ENCODE measurements at places on chromosomes 2 and 18. TPM values are rescaled to one million over a fixed set of nuclear protein-coding genes. Genes with fewer than 3 reads are reported as not detected.

DNA sequence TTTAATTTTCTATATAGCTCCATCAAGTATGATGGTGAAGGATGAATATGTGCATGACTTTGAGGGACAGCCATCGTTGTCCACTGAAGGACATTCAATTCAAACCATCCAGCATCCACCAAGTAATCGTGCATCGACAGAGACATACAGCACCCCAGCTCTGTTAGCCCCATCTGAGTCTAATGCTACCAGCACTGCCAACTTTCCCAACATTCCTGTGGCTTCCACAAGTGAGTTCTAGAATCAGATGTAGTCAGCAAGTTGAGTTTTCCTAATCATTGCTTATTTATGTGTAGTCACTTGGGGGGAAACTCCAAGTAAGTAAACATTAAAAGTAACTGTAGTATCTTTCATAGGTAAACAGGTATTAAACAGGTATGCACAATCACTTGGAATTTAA, 24.8 kb downstream of the SMAD4 start:
- no peak for DNase-seq

DNA sequence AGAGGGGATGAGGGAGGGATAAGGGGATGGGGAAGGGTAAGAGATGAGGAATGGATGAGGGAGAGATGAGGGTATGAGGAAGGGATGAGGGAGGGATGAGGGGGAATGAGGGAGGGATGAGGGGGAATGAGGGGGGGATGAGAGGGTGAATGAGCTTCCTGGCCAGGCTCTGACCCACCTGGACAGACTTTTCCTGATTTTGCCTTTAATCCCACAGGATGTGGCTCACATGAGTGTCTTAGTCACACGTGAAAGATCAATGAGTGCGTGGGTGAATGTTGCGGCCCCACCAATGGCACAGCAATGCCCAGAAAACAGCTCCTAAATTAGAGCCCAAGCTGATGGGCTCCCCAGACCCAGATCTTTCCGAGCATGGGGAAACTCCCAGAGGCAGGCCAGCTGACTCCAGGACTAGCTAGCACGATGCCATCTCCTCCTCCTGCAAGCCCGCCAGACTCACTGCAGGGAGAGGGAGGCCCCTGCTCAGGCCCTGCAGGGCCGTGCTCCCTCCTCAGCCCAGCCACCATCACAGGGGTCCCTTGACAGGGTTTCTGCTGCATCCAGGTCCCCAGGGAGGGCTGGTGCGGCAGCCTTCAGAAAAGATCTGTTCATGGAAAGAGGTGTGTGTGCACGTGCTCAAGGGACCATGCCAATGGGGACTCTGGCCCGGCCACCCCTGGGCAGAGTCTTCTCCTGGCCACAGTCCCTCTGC, 41.4 kb downstream of the AQP12A start:
- no peak for DNase-seq

- DNase-seq, result no peak
These were observed 84.3 kb upstream of the LTBP1 start for GRCh38 chr2:32862269-32863055.

- DNase-seq, result no peak
These were observed 5.0 kb upstream of the TGIF1 start for GRCh38 chr18:3444954-3445353.

DNA sequence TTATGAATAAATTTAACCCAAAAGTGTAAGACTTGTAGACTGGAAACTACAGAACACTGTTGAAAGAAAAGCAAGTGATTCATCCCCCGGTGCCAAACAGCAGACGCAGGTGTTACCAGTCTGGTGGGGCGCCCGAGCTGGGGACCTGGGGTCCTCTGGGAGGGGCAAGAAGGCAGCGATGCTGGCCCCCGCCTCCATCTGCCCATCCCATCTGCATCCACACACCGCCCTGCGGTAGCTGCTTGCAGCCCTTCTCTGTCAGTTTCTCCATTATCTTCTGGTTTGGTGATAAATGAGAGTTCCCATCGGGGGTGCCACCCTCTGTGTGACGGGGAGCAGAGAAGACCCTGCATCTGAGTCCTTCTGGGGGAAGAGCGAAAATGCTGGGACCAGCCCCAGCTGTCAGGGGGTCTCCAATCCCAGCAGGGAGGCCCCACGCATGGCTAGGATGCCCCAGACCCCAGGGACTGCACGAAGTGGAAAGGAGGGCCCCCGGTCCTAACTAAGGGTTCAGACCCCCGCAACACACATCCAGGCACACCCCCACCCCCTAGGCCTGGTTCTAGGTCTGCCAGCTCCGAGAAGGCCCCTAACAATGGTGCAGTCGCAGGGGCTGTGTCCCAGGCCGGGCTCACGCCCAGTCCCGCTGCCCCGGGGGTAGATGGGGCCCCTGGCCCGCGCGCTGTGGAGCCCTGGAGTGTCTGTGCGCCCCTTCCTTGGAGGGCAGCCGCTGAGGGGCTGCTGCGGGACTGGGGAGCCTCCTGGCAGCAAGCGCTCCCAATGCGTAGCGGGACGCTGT, 686 bp upstream of the RGPD8 start:
- no peak for DNase-seq

DNA sequence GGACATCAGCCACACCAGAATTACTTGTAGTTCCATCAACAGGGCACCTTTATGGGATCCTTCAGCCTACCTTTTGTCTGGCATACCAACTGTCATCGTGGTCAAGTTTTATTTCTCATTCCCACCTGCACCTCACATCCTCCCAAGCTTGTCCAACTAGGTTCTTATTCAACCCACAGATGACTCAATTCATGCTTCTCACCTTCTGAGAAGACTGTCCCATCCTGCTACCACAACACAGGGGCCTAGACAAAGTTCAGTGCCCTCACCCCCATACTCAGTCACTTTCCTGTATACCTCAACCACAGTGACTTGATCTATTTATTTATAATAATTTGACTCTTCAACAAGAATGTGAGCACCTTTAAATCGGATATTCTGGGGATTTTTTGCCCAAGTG, 114.4 kb upstream of the ACVR1C start:
- DNase-seq, result no peak

- DNase-seq, result no peak
These were observed 34.2 kb upstream of the KCNJ3 start for GRCh38 chr2:154664248-154664647.

DNA sequence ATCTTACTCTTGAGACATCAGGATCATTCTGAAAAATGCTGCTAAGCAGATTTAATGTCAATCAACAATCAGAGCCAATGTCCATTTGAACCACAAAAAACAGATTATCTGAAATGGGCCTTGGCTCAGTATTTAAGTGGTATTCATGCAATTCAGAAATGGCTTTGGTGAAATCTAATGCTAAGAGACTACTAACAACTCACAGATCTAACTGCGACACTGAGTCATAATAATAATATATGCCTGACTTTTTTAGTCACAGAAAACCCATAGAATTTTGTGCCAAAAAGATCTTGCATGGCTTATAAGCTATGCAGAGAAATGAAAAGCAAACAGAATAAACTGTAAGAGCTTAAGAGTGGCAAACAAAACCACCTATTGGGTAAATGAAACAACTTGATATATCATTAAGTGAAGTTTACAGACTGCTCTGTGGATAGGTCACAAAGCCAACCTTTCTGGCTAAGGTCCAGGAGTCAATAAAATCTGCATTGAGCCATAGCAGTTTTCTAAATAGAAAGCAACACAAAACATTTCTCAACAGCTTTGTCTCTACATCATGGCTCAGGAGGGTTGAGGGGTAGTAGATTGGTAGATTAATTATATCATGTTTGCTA, 234.3 kb downstream of the LRATD1 start:
- DNase-seq, result no peak

- DNase-seq, result no peak
These were observed 1862.5 kb downstream of the SUCLG1 start for GRCh38 chr2:82596581-82596980.

DNA sequence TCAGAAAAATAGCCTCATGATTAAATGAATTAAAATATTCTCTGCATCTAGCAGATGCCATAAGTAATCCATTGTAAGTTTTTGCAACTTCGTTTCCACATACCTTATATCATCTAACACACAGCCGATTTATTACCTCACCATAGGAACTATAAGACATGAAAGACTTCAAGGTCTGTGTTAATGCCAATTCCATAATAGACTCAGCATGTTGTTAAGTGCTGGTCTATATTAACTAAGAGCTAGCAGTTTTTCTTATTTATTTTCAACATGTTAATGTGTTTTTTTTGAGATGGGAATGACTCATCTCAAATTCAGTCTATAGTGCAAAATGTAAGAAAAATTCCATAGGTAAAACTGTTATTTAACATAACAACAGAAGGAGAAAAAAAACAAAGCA, 243.9 kb upstream of the GULP1 start:
- DNase-seq, result no peak

DNA sequence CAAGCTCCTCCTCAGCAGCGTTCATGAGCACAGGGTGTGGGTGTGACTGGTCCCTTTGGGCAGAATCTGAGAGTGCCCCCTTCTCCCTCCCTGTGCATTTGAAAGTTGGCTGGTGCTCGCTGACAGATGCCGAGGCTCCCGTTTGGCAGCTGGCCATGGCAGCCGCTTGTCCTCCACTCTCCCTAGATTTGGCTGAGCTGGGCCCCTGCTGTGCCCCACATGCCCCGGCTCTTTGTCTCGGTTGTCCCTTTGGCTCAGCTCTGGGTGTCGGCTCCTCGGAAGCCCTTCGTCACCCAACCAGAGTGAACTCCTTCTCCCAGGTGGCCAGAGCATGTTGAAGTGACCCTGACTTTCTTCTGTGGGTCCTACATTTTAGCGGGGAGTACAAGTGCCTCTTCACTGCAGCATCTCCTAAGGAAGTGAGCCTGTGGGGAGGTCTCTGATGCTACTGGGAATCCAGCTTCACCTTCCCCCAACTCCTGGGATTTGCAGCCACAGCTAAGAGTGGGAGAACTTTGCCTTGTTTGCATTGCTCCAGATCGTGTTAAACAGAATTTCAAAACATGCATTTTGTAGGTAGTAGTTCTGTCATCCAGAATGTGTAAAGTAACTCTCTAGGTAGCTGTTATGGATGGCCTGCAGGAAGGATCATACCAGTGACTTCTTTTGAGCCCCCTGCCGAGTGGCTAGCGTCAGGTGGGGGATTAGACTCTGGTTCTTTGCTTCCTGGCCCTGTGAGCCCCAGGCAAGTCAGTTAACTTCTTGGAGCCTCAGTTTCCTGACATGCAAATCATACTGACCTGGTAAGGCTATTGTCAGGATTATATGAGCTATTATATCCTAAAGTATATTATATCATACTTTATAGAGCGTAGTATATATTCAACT, 24.2 kb downstream of the HPCAL1 start:
- DNase-seq, result no peak

DNA sequence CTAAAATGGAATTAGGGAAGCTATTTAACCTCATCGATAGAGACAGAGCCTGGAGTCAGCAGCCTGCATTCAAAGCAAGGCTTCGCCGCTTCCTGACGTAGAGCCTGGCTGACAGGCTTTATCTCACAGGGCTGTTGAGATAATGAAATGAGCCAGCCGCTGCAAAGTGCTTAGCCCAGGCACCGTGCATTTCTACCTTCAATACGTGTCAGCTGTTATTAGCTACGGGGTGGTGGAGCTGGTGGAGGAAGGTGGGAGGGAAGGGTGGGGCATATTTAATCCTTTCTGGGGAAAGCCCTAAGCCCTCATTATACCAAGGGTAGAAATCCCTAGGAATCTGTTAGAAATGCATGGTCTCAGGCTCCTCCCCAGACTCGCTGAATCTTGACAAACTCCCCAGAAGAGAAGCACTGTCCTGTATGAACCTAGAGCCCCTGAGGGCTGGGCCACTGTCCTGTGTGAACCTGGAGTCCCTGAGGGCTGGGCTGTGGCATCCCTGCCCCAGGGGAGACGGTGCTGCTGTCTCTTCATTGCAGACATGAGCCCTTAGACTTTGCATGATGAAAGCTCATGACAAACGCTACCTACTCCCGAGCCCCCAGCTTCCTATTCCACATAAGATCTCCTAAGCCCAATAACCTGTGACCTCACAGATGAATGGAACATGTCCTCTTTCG, 72.4 kb downstream of the ALPK2 start:
- DNase-seq, result no peak

DNA sequence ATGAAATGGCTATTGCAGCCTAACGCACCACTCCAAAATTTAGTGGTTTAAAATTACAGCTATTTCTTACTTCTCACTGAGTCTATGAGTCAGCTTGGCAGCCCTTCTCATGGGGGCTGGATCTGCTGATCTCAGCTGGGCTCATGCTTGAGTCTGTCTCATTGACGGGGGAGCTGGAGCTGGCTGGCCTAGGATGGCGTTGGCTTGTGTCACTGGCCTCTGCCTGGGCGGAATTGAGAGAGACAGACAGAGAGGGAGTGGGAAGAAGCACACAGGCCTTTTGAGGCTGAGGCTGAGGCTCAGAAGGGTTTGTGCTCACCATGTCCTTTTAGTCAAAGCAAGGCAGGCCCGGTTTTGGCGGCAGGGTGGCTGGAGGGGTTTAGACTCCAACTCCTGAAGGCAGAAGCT, 412.1 kb upstream of the MYT1L start:
- DNase-seq, result no peak

- no peak for DNase-seq
These were observed 304.7 kb downstream of the FBXO15 start for GRCh38 chr18:73842795-73843394.

- DNase-seq, result no peak
These were observed 143.4 kb downstream of the GFPT1 start for GRCh38 chr2:69243652-69244051.

GRCh38 chr2:201975964-201976612, 57.6 kb upstream of the FZD7 start:
- no peak for DNase-seq

DNA sequence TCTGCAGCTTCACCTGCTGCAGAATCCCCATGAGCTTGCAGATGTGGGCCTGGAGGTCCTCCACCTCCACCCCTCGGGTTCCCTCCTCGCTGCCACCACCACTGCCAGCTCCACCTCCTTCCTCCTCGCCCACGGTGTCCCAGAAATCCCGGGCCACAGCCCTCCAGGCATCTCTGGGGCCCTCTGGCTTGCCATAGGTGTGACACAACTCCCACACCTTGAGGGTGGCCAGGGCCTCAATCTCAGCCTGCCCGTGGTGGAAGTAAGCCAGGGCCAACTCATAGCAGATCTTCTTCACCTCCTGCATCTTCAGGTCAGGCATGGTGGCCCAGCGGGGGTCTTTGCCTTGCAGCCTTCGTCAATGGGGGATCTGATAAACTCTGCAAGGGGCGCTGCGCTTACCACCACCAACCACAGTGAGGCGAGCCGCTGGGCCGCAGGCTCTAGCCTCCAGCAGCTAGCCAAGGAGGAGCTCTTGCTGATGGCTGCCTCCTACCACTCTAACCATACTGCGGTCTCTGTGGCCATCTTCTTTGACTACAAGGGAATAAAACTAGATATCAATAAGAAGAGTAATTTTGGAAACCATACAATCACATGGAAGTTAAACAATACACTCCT, 36.1 kb upstream of the ANKRD62 start:
- DNase-seq, result no peak

GKN2 gene
- total RNA-seq, result not detected

KIAA2012 gene
- not detected for total RNA-seq

SCN1A gene
- total RNA-seq, result not detected

MPP4 gene
- total RNA-seq, result not detected

SLC1A4 gene
- 4.1 TPM for total RNA-seq

CNNM4 gene
- total RNA-seq, result 8.9 TPM

DSG4 gene
- not detected for total RNA-seq

MC4R gene
- not detected for total RNA-seq

OTOF gene
- total RNA-seq, result 2.7 TPM

Data from activated naive CD4-positive, alpha-beta T cell treated with anti-CD3 and anti-CD28 coated beads, Interleukin-2, amount 50 U/mL, for 72 hours (primary cell).